ENCODE measurements at places on chromosomes 5 and 9.

DNA sequence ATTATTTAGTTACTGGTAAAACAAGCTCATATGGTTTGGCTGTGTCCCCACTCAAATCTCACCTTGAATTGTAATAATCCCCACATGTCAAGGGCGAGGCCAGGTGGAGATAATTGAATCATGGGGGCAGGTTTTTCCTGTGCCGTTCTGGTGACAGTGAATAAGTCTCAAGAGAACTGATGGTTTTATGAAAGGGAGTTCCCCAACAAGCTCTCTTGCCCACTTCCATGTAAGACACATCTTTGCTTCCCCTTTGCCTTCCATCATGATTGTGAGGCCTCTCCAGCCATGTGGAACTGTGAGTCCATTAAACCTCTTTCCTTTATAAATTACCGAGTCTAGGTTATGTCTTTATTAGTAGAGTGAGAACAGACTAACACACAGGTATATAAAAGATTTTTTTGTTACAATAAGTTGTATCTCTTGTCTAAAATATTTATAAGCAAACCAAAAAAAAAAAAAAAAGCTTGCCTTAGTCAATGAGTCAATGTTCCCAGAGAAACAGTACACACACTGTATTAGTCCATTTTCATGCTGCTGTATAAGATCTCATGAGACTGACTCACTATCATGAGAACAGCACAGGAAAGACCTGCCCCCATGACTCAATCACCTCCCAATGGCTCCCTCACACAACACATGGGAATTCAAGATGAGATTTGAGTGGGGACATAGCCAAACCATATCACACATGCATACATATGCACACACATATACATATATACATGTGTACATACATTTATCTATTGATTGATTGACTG lies 138.3 kb downstream of the BASP1 start:
- no peak for DNase-seq

DNA sequence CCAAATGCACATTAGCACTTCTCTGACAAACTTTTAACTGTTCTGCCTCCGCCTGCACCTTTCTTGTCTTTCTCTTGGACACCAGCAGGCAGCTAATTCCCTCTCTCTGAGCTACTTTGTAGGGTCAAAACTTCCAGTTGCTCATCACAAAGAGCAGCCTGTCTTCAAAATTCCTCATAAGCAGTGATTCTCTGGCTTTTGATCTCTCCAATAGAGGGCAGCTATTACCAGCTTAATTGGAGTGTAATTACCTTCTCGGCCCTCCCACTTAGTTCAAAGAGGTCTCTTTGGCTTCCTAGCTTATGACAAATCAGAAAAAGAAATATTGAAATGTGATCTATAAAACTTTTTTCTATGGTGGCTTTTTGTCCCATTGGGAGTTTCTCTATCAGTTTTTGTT lies 43.6 kb upstream of the RAD23B start:
- no peak for DNase-seq

GRCh38 chr5:133109655-133110483 lies 58.1 kb downstream of the HSPA4 start:
- DNase-seq, result no peak

DNA sequence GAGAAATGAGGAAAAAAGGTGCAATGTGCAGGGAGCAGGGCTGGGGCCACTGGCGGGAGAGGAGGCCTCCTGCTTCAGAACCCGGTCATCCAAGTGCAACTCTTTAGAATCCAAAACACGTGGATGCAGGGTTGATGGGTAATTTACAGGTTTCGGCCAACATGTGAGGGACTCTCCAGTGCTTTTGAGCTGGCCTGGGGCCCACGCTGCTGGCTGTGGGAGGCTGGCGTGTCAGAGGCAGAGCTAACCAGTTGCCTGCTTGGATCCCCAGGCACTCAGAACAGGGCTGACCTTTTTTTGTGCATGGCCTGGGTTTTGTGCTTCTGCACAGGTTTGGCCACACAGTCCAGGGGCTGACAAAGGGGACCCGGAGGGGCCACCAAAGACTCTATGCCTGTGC lies 61.6 kb downstream of the GADD45G start:
- no peak for DNase-seq

- no peak for DNase-seq
Observed at GRCh38 chr9:107708791-107709190, 219.2 kb upstream of the KLF4 start.

GRCh38 chr9:76403352-76403751 lies 9.1 kb upstream of the RFK start:
- no peak for DNase-seq

GRCh38 chr5:174608631-174609097 lies 115.7 kb upstream of the MSX2 start:
- no peak for DNase-seq

DNA sequence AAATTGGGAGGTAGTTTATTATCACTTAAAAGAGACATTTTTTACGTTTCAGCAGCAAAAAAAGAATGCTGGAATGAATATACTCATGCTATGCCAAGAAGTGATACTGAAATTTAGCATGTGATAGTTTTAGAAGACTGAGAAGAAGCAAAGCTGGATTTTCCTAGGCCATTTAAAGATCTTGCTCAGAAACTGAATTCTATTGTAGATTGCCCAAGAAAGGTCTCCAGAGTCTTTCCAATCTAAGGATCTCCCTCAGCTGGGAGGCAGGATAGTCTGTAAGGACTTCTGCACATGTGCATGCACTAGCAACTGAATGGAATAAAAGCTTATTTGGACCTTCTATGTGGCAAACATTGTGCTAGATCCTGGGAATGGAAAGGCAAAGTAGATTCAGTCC lies 334.5 kb downstream of the DTWD2 start:
- no peak for DNase-seq

DNA sequence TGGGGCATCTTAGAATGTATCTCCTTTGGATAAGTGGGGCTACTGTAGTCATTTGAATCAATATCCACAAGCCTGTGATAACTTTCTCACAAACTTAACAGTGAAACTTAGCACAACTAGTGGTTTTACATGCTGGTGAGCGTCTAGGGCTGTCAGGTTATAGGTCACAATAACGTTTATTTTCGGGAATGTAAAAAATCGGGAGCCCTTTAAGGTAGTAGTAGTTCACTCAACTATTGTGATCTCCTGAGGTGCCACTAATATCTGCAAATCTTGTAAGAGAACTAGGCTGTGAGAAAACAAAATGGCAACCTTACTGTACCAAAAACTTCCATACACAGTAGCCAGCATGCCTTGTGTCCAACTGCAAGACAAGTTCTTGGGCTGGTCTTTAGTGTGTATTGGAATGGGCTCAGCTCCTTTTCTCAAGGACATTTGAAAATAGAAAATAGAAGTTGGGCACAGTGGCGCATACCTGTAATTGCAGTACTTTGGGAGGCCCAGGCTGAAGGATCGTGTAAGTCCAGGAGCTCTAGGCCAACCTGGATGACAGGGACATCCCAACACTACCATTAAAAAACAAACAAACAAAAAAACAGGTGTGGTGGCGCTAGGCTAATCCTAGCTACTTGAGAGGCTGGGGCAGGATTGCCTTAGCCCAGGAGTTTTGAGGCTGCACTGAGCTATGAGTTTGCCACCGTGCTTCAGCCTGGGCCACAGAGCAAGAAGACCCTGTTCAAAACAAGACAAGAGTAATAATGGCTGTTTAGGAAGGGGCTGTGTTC lies 5.2 kb upstream of the PKN3 start:
- no peak for DNase-seq

GRCh38 chr5:112907166-112907631 lies 14.8 kb downstream of the REEP5 start:
- DNase-seq, result no peak

Data from ELF-1 (cell line).